Glomerular endothelial cell (primary cell): ENCODE measurements at places on chromosomes 13 and 19.

DNA sequence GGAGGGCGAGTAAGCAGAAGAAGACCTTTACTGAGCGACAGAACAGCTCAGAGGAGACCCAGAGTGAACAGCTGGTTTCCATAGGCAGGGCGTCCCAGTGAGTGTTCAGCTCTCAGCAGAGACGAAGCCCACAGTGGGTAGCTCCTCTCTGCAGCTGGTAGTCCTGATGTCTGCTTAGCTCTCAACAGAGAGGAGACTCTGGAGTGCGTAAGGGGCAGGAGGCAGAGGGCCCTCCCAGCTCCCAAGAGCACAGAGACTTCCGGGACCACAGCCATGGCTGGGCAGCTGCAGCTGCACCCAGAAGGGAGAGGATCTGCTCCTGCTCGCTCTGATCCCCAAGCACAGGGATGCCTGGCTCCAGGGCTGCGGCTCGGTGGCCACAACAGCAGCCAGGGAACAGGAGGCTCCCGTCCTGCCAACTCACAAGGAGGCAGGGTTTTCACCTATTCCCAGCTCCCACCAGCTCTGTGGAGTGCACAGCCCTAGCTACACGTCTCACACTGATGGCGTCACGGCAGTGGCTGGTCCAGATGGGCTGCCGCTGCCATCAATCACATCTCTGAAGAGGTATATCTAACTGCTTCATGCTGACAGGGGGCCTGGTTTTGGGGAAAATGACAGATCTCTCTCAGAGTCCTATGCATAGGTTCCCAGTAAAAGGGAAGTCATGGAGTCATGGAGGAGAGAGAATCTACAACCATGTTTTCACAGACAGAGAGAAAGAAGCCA is 2660.1 kb upstream of the PCDH20 start:
- no peak for DNase-seq

GRCh38 chr13:50911081-50911631 is 1.6 kb downstream of the RNASEH2B start:
- DNase-seq: no peak

DNA sequence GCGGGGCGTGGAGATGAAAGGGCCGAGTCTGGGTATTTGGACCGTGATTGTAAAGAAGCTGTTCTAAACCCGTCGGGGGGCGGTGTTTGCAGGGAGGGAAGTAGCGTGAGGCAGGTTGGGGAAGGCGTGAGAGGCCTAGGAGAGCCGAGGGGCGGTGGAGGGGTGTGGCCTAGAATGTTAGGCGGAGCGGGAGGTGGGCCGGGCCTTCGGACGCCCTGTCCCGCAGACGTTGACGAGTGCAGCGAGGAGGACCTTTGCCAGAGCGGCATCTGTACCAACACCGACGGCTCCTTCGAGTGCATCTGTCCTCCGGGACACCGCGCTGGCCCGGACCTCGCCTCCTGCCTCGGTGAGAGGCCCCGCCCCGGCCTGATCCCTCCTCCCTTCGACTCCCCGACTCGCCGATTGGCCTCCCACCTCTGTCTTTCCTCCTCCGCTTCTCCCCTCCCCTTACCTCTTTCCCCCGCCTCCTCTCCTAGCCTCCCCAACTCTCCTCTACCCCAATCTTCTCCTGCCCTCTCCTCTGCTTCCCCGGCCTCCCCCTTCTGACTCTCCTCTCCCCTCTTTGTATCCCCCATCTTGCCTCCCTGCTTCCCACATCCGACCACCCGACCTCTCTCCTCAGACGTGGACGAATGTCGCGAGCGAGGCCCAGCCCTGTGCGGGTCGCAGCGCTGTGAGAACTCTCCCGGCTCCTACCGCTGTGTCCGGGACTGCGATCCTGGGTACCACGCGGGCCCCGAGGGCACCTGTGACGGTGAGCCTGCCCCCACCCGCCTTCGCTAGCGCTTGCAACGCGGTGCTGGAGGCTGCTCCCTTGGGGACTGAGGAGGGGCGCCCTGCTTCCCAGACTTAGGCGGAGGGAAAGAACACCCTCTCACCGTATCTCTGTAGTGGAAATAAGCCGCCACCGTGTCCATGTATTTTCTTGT is 12.8 kb downstream of the LTBP4 start:
- no peak for DNase-seq

GRCh38 chr19:48760504-48761205 is 5.3 kb downstream of the FGF21 start:
- DNase-seq: no peak
